ENCODE measurements at places on chromosomes 5 and 9.

DNA sequence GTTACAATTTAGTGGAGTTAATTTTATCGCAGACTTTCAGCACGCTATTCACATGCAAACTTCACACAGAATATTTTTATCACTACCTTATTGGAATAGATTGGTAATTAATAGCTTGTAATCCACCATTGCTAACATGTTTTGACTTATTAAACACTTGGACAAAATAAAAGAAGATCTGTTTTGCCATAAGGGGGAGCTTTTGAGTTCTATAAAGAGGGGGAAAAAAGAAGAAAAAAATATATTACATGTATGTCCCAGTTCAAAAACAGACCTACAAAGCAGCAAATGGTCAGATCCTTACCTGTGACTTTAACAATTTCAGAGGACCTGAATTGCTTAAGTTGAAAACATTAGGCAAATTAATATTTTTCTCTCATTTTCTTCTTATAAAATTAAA, 1.2 kb upstream of the PAPPA start:
- no peak for DNase-seq

DNA sequence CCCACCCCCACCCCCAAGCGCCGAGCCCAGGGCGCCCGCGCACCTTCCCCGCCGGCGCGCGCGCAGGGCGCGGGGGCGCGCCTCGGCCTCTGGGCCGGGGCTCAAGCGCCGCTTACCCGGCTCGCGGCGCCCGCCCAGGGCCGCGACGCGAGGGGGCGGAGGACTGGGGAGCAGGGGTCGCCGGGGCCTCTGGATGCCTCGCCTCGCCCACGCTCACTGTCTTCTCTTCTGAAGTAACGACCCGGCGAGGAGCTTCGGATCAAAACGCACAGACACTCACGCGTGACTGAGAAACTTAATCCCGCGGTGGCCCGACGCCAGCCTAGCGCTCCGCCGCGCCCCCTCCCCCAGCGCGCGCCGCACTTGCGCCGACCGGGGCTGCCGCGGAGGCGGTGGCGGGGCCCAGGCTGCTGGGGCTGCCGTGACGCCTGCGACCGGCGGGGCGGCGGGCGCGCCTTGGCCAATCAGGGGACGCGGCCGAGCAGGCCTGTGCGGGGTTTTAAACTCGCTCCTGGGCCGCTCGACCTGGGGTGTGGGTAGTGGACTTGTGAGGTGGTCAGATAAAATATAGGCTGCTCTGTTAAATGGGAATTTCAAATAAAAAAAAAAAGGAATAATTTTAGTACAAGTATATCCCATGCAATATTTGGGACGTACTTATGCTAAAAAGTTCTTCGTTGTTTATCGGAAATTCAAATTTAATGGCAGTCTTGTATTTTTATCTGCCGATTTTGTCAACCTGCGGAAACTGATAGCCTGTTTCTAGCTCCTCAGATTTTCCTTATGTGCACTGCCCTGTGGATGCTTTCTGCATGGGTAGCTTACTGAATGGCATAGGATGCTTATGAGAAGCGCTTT, at the start of gene MPDZ:
MPDZ (minus strand) TSS at position 409 of the 858 bp plus-strand sequence. CDS start 29,377 bp downstream, outside the sequence.
- DNase-seq = no peak

- no peak for DNase-seq
Observed at GRCh38 chr5:57210633-57211032, 36.8 kb downstream of the GPBP1 start.

DNA sequence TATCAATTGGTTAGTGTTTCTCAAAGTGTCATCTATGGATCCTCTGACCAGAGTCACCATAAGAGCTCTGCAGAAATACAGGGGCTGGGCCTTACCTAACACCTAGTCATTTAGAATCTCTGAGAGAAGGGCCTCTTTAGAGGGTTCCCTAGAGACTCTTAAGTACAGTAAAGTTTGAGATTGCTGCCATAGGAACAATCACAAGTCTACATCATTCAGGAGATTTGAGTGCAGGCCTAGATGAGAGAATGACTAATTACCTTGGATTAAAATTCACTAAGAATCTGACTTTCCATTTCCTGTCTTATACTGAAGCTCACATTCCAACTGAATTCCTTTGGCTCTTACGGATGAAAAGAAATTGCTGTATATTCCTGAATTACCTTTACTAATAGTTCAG, 182.1 kb upstream of the PTGER4 start:
- no peak for DNase-seq

- no peak for DNase-seq
Observed at GRCh38 chr5:87588316-87588715, 175.6 kb upstream of the CCNH start.

GRCh38 chr5:42719034-42719433, 37.6 kb upstream of the CCDC152 start:
- DNase-seq = no peak

- DNase-seq = no peak
Observed at GRCh38 chr9:88272986-88273385, 115.3 kb upstream of the SPIN1 start.

GRCh38 chr9:71975833-71976232, 64.4 kb downstream of the C9orf85 start:
- DNase-seq = no peak

- no peak for DNase-seq
Observed at GRCh38 chr5:4862500-4862899, 277.6 kb upstream of the ADAMTS16 start.

- no peak for DNase-seq
Observed at GRCh38 chr5:112923148-112923917, 1.3 kb upstream of the REEP5 start.

DNA sequence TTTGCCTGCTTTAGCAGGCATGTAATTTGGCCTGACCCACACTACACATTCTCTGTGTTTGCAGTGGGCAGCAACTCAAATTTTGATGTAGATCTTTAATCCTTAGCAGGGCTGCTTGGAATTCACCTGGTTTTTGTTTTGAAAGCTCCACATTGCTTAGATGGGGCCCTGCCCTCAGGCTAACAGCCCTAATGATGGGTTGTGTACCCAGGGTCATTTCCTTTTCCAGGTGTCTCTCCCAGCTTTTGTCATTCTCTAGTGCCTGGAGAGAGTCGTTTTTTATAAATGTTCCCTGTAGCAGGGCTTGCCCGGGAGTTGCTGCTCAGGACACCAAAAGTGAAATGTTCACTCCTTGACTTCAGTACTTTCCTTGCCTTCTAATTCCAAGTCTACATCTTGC, 126.3 kb downstream of the TRIO start:
- DNase-seq = no peak

- no peak for DNase-seq
Observed at GRCh38 chr9:20582150-20582549, 40.1 kb downstream of the MLLT3 start.

DNA sequence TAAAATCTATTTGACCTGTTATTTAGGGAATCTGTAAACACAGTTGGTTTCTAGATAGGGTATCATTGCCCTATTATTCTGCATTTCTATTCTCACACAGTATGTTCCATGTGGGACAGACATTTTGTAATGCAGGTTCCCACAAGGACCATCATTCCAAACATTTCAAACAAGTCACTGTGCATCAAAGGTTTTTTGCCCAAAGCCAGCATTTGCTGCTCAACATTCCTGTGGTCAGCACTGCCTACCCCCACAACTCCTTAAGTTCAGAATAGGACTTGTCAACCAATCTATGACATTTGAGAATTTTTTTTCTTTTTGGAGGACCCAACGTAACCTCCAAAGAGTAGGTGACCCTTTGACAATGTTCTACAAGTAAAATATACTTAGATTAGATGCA, 95.7 kb downstream of the LPAR1 start:
- DNase-seq = no peak
